Stimulated activated CD8-positive, alpha-beta memory T cell treated with anti-CD3 and anti-CD28 coated beads, Interleukin-12 subunit alpha, Interleukin-12 subunit beta, amount 100 ng/mL, for 4 hours (primary cell): ENCODE measurements at places on chromosomes 12 and 14.

GRCh38 chr14:83638748-83639504 is 1891.0 kb upstream of the FLRT2 start:
- no peak for DNase-seq

GRCh38 chr12:116538682-116539305 is 20.4 kb upstream of the MAP1LC3B2 start:
- DNase-seq, result no peak

GRCh38 chr12:50690925-50691324 is 73.0 kb upstream of the ATF1 start:
- DNase-seq, result no peak

DNA sequence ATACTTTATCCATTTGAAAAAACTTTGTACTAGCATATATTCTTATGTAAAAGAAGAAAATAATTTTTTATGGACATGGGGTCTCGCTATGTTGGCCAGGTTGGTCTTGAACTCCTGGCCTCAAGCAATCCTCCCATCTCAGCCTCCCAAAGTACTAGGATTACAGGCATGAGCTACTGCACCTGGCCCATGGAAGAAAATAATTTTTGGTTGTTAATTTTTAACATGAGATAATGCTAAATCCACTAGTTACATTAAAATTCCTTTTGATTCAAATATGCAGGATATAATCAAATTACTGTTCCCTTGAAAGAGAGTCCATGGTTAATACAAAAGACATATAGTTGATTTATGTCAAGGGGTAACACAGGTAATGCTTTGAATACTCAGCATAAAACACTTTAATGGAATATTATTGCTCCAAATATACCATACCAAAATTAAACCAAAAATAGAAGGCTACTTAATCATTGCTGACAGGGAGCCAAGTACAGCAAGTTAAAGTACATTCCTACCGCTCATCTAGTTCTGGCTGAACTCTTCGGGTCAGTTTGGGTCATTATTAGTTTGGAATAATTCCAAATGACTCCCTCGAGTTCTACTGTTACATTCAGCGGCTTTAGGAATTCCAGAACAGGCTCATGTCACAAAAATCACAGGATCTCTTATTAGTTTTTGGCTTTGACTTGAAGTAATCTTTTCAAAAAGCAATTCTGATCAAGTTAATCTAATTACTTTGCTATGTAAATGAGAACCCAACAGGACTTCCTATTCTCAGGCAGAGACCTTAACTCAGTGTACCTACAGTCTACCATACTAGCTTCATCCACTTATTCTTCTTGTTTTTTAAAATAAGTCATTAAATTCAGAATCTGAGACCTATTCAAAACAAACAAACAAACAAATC is 6.1 kb downstream of the SOS2 start:
- DNase-seq, result no peak

- DNase-seq, result no peak
Observed at GRCh38 chr14:103247169-103247606, 86.8 kb upstream of the EIF5 start.

DNA sequence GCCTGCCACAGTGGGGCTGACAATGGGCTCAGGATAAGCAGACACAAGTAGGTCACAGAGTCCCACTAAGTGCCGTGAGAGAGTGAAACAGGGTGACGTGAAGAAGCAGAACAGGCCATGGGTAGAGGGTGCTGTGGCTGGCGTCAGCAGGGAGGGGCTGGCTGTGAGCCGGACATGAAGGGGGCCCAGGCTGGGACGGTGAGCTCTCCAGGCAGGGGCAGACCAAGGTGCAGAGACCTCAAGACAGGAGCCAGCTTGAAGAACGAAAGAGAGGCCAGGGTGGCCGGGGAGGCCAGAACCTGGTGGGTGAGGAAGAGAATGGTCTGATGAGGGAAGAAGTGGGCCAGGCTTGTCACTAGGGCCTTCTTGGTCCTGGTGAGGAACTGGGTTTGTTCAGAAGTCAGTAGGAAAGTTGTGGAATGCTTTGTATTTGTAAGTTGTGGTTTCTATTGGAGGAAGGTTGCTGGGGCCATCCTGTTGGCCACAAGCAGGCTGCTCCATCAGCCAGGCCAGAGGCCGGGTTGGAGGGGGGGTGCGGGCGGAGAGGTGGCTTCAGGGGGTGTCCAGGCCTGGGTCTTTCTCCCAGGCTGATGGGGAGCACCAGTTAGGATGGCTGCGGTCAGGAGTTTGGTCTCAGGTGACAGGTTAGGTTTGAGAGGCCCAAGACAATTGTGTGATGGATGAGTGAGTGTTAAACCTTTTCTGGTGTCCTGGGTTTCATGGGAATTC is 21.4 kb upstream of the MLXIP start:
- DNase-seq, result no peak

DNA sequence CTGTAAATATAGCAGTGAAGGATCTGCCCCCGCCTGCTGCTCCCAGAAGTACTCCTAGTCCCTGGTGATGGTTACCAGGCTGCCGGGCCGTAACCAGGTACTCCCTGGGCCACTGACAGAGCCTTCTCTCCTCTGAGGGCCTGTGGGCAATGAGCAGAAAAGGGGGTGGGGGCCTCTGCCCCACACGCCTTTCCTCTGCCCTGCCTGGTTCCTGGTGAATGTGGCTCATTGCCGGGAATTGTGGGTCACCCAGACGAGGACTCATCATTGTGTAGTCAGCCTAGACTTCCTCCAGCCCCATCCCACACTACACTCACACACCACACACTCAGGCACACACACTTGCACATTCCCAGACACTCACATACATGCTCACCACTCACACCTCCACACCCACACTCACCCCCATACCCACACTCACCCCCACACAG is 35.7 kb upstream of the ACTN1 start:
- DNase-seq, result no peak

- DNase-seq, result no peak
Observed at GRCh38 chr14:87052646-87053225, 940.2 kb downstream of the GALC start.

DNA sequence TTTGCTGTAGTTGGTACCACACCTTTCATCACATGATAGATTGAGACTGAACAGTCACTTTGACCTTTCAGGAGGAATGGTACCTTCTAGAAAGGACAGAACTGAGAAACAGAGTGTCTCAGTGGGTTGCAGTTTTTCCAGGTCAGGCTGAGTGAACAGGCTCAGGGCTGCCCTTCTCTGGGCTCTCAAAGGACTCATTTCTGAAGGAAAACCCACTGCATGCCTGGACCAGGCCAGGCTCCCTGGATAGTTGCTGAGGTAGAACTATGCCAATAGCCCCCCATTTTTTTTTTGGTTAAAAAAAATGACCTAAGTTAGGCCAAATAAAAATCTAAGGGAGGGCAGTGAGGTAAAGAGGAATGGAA is 148.1 kb upstream of the EGLN3 start:
- no peak for DNase-seq

GRCh38 chr12:33486058-33486457 is 46.4 kb upstream of the SYT10 start:
- DNase-seq, result no peak

DNA sequence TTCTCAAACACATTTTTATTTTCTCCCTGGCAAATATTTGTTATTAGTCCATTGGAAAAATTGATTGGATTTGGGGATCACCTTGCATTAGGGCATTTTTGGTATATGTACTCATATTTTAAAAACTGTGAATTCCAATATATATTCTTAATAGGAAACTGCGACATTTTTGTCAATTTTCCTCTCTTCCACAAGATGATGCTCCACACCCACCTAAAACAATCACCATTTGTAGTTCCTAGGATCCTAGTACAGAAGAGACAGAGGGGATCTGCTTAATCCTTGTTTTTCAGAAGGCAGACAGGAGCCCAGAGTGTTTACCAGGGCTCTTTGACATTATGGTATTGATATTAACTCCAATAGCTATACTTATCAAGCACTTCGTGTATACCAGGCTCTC is 22.8 kb upstream of the OASL start:
- DNase-seq, result no peak

- no peak for DNase-seq
Observed at GRCh38 chr14:35988972-35989690, 163.0 kb downstream of the BRMS1L start.

GRCh38 chr14:106372870-106373652 is 846.7 kb downstream of the TMEM121 start:
- peak; percentile 60 for DNase-seq

DNA sequence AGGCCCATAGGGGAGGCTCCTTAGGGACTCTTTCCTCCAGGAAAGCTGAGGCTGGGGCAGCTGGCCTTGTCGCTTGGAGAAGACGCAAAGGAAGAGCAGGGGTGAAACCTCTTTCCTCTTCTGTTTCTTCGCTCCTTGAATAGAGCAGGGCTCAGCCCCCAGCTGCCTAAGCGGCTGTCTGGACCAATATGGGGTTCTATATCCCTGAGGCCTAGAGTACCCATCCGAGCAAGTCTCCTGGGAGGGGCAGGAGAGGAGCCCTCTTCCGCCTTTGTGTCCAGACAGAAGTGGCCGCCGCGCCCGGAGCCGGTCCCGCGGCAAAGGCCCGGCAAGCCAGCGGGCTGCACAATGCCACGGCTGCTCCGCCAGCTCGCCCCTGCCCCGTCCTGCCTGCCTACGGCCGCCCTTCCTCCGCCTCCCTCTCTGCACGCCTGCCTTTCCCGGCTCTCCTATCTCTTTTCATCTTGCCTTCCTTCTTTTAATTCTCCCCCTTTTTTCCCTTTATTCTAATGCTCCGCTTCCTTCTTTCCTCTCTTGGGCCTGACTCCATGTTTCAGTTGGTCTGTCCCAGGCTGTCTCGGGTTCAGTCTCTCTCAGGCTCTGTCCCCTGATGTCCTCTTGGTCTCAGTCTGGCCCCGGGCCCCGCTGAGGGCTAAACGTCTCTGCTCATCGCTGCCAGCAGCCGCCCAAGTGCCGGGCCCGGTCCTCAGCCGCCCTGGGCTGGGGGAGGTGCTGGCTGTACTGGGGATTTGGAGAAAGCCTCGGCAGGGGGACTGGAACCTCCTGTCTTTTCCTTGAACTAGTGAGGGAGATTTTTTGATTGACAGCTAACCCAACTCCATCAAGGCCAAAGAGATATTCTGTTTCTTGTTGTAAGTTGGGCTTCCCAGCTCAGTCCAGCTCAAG is 2.5 kb upstream of the HOXC9 start:
- no peak for DNase-seq

- DNase-seq, result no peak
Observed at GRCh38 chr12:8773461-8773860, 49.0 kb upstream of the A2ML1 start.

DNA sequence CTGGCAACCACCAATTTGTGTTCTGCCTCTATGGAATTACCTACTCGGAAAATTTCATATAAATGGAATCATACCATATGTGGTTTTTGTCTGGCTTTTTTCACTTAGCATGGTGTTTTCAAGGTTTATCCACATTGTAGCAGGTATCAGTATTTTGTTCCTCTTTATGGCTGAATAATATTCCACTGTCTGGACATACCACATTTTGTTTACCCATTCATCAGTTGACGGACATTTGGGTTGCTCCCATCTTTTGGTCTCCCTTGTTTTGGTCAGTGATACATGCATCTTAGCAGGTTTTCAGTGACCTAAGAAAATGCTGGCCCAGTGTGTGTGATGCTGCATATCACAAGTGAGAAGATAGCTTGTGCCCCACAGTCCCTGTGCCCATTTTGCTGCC is 21.2 kb downstream of the CALM1 start:
- no peak for DNase-seq
